Lower lobe of right lung (tissue), 2 donors: ENCODE measurements at places on chromosomes 5 and 9. TPM values are rescaled to one million over a fixed set of nuclear protein-coding genes. Genes with fewer than 3 reads are reported as not detected.

DNA sequence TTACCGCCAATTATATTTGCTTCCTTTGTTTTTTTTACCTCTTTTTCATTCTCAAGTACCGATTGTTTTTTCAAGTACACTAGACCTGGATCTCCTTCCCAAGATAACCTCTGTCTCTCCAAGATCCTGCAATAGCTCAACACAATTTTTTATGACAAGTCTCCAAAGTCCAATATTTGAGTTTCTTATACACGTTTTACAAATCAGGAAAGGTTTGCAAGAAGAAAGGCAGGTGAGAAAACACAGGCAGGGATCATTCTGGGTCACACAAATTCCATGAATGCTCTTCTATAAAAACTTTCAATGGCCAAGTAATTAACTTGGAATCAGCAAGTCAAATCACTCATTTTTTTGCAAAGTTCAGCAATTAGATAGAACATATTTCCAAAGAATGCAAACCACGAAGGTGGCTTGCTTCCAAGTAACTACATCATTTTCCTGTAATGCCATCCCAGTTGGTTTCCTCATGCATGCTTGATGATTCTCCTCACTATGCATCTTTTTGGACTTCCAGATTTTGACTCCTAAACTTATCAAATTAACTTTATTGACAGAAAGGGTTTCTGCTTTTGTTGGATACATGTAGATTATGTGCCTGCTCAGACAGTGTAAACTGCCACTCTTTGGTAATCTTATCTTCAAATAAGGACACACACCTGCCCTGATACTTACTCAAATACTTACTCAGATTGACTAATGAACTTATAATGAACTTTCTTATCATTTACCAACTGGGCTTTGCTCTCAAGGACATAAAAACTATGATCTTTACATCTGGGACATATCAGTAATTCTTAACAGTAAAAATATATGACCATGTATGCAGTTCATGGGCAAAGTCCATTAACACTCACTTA is 24.7 kb upstream of the IFNE start:
- H3K4me3 ChIP-seq: no peak overlapping the region
- no peak overlapping the region for H3K27ac ChIP-seq
- no peaks in the 10 kb centered on the region for H3K4me1 ChIP-seq
- DNase-seq: no peak

DNA sequence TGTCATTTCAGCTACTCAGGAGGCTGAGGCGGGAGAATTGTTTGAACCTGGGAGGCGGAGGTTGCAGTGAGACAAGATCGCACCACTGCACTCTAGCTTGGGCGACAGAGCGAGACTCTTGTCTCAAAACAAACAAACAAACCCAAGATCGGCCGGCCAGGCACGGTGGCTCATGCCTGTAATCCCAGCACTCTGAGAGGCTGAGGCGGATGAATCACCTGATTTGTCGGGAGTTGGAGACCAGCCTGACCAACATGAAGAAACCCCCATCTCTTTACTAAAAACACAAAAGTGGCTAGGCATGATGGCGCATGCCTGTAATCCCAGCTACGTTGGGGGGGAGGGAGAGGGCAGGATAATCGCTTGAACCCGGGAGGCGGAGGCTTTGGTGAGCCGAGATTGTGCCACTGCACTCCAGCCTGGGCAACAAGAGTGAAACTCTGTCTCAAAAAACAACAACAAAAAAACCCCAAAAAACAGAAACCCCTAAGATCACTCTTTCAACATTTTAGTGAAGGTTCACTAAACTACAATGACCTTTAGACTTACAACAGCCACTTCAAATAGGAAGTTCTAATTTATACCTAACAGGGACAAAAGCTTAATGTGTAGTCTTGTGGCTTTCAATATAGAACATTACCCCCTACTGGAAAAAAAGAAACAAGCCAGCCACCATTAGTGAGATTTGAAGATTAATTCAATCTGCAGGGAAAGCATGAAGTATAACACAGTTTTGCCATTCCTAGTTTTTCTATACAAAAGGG is 7.0 kb downstream of the HSPA9 start:
- no peak overlapping the region for H3K4me3 ChIP-seq
- H3K27me3 ChIP-seq: no peaks in the 10 kb centered on the region
- peaks cover under 1% of the 10 kb centered on the region for H3K4me1 ChIP-seq
- no peak for DNase-seq

GRCh38 chr5:160152901-160153300 is 33.7 kb upstream of the PWWP2A start:
- H3K36me3 ChIP-seq: no peaks in the 10 kb centered on the region
- H3K27ac ChIP-seq: no peak overlapping the region
- H3K4me1 ChIP-seq: no peaks in the 10 kb centered on the region
- DNase-seq: no peak
- no peaks in the 10 kb centered on the region for H3K27me3 ChIP-seq

DNA sequence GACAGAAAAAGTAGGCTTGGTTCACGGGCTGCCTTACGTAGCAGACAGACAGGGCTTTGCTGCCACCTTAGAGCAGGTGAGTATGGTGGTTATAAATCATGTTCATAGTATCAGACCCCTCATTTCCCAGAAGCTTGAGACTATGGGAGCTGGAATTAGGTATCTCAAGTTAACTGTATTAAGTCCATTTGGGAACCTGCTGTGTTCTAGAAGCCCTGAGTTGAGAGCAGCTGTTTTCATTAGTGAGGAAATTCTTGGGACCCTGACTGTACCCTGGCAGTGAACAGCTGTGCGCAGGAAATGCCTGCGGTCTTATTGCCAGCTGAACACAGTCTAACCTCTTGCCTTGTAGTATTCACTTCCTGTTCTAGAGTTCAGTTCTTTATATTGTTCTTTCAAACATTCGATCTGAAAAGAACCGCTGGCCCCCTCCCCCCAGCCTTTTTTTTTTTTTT is 29.8 kb downstream of the UGCG start:
- peaks cover 39% of the 10 kb centered on the region for H3K4me1 ChIP-seq
- peaks cover 61% of the 10 kb centered on the region for H3K36me3 ChIP-seq
- H3K27me3 ChIP-seq: no peaks in the 10 kb centered on the region
- DNase-seq: peak; percentile 53
- H3K27ac ChIP-seq: peak overlapping the region; percentile 51
- H3K4me3 ChIP-seq: no peak overlapping the region

DNA sequence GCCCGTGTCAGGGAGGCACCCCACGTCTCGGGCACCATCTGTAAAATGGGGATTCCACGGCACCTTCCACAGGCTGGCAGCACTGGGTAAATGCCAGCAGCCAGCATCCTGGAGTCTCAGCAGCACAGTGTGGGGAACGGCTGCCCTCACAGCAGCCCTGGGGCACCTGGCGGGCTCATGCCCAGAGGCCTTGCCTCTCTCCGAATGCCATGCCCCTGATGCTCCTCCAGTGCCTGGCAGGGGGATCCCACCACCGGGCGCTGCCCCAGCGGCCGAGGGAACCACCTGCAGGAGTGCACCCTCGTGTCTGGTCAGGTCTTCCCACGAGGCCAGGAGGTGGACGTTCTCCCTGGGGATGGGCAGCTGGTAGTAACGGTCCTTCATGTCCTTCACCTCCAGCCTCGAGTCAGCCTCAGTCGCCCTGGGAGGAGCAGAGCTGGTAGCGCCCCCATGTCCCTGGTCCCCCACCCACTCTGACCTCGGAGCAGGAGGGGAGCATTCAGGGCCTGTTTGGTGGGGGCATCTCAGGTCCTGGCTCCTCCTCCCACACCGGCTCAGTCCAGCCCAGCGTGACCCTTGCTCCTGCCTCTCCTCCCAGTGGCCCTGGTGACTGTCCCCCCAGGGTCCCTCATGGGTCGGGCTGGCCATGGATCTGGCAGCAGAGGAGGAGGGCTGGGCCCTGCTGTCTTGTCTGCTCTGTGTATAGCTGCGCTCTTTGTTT is 49.9 kb upstream of the NRARP start:
- H3K36me3 ChIP-seq: peaks cover 6% of the 10 kb centered on the region
- no peak overlapping the region for H3K4me3 ChIP-seq
- no peak for DNase-seq
- H3K4me1 ChIP-seq: peaks cover 26% of the 10 kb centered on the region

DNA sequence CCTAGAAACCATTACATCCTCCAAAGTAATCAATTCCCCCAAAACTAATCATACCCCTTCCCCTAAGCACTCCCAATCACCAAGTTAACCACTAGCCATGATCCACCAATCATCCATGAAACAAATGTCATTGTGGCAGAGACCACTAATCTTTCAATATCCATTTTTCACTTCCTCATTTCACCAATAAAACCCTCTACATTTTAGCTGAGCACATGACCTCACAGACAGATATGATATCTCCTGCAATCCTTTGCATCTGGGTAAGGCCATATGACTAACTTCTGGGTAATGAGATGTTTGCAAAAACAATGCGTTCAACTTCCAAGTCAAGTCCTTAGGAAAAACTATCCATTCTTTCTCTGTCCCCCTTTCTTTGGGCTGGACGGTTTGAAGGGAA is 20.7 kb downstream of the OR2S2 start:
- no peaks in the 10 kb centered on the region for H3K36me3 ChIP-seq
- H3K27me3 ChIP-seq: no peaks in the 10 kb centered on the region
- peaks cover 32% of the 10 kb centered on the region for H3K4me1 ChIP-seq
- no peak overlapping the region for H3K4me3 ChIP-seq

PCDHA11 gene
- 0.38 TPM for total RNA-seq

CA9 gene
- total RNA-seq: not detected

ANKRD31 gene
- 0.27 TPM for total RNA-seq

PHF19 gene
- total RNA-seq: 24.4 TPM

INSL6 gene
- total RNA-seq: not detected

TARS1 gene
- total RNA-seq: 93.9 TPM

ADAMTS16 gene
- 1.1 TPM for total RNA-seq
